ENCODE measurements at places on chromosomes 6 and 20.

GRCh38 chr6:157242791-157243190 lies 80.5 kb downstream of the TMEM242 start:
- no peak for DNase-seq

DNA sequence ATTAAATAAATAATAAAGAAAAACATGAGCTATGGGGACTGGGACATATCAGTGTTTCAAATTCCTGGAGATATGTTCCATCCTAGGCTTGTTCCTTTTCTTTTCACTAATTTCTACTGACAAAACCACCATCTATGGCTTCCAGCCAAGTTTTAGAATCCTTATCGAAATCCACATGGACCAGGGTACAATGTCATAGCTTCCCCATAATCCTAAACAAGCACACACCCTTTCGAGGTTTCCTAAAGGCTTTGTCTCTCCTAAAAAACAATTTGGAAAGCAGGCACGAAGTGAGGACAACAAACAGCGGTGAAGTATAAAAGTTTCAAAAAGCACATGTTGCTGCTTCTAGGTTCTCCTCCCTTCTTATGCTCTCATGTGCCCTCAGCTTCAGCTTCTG lies 13.3 kb upstream of the DST start:
- DNase-seq: no peak

- DNase-seq: peak; percentile 25
Observed at GRCh38 chr6:149318581-149319286, 1.2 kb downstream of the TAB2 start.

DNA sequence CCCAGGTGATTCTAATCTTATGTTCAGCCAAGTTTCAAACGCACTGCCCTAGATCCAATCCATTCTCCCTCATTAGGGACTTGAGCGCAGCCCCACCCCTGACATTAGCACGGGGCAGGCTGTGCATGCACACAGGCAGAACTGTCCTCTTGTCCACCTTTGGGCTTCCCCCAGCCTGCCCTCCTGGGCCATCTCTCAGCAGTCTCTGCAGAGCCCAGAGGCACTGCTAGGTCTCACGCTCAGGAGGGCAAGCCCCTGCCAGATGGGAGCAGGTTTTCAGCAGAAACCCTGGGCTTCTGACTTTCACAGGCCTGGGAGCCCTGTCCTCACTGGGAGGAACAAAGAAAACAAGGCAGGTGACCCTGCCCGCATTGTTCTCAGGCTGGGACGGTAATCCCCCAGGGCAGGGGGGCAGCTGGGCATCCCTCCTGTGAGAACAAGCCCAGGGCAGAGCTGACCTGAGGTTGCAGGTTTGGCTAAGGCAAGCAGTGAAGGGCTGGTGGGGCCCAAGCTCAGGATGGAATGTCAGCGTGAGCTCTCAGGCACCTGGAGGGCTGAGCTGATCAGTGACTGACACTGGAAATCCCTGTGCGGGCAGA lies 24.5 kb downstream of the KCNK5 start:
- DNase-seq: no peak

Measured in fibroblast of skin of abdomen (primary cell).